ENCODE measurements at places on chromosomes 3 and 15.

DNA sequence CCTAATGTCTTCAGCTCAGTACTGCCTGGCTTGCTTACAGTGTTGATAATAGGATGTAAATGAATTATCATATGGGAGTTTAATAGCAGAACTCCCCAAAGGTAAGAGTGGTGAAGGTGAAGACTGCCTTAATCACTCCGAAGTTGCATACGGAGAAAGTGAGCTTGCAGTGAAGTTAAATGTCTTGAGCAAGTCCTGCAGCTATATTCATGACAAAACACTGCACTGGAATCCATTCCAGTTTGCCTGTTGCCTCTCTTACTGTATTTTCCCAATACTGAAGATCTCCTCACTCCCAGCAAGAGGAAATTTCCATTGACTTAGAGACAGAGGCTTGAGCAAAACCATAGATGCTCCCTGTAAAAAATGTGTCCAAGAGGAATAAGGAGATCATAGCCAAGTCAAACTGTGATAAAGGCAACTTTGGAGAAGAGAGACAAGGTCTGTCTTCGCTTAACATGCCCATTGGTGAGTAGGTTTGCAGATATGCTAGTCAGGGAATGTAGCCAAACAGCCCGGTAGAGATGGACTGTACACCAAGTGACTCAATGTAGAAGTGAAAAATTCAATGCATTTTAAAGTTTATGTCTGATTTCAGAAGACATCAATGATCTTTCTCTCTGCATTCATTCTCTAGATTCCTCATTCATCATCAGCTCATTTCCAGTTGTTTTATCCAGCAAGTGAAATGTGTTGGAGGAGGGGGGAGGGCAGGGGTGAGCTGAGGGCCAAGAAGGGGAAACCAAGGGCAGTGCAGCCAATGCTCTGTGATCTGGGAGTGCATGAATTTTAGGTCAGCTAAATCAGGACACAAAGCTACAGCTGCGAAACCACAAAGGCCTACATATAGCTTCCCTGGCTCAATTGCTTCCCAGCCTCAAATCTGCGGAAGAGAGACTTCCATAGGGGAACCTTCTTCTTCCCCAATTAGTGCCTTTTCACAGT, 667.1 kb upstream of the NR2F2 start:
- DNase-seq: no peak

DNA sequence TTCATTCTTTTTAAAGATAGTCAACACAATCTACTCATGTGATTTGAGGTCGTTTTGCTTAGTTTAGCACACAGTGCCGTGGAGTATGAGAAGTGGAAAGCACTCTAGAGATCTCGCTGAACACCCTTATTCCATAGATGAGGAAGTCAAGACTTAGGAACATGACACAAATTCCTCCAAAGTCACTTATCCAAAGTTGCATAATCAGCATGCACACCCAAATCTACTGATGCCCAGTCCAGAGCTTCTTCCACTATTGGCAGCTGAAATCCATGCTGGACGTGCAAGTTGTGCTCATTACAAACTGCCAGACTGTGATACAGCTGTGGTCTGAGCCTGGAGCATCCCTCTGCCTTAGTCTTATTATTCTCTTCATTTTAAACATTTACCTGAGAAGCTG, 83.5 kb upstream of the ZNF280D start:
- DNase-seq: no peak

DNA sequence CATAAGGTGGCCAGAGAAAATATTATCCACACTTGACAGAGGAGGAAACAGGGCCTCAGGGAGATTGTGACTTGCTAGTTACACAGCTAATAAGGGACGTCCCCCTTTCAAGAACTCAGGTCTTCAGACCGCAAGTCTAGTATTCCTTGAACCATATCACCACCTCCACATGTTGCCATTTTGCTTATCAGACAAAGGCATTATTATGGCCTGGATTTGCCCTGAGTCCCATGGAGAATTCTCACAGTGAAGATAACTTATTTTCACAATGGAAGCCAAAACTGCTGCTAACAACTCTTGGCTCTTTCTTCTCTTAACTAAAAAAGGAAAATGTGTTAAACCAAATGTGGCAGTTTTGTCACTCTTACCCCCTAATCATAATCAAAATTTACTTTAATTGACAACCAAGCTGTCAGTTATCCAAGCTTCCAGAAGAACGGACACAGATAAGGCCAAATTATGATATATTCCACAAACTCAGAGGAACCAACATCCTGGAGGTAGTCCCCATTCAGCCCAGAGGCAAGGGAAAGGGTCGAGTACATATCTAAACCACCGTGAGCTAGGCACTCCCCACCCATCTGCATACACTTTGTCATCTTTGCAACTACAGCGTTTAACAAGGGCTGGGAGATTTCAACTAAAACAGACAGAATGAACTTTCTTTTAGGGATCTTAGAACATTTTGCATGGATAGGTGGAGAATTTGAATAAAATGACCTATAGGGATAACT, 63.6 kb upstream of the THBS1 start:
- no peak for DNase-seq

- no peak for DNase-seq
Measured at GRCh38 chr3:170179432-170179831, 2.1 kb downstream of the PHC3 start.

DNA sequence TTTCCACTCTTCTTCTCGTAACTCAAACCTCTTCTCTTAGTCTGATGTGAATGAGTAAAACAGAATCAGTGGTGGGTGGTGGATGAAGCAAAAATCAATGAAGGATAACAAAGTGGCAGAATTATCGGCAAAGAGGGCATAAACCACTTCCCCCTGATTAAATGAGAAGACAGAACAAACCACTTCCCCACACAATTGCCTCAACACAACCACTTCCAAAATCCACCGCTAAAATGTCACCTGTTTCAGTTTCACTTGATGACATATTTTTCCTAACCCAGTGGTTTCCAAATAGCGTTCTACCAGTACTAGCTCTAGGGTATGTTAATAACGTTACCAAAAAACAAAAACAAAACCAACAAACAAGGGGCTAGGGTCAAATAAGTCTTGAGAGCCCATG, 478.7 kb upstream of the WNT5A start:
- no peak for DNase-seq

GRCh38 chr3:183878071-183878470, 6.6 kb downstream of the PARL start:
- no peak for DNase-seq

DNA sequence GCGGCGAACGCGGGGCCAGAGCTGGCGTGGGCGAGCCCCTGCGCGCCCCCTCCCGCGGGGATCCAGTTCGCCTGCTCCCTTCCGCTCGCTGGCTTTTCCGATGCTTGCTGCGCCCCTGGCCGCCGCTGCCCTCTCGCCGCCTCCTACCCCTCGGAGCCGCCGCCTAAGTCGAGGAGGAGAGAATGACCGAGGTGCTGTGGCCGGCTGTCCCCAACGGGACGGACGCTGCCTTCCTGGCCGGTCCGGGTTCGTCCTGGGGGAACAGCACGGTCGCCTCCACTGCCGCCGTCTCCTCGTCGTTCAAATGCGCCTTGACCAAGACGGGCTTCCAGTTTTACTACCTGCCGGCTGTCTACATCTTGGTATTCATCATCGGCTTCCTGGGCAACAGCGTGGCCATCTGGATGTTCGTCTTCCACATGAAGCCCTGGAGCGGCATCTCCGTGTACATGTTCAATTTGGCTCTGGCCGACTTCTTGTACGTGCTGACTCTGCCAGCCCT, 721 bp downstream of the P2RY1 start:
- no peak for DNase-seq
